ENCODE measurements at places on chromosomes 7 and 10.

GRCh38 chr10:62459072-62459471 is 84.9 kb downstream of the ZNF365 start:
- DNase-seq: peak; percentile 72

DNA sequence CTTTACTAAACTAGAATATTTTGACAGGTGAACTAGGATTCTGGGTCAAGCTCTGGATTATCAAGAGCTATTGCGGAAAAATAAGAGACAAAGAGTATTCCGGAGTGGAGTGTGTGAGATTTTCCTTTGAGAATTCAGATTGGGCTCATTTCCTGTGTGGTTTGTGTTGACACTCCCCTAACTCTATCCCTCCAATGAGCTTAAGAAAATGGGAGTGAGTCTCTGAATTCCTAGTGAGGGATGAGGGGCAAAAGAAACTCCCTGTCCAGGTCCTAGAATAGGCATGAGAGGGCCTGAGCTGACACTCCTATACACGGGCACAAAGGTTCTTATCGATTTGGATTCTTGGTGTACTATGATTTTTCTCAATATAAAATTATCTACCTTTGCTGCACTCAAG is 10.2 kb downstream of the KLF14 start:
- no peak for DNase-seq

GRCh38 chr7:73702665-73703064 is 16.8 kb downstream of the STX1A start:
- no peak for DNase-seq

DNA sequence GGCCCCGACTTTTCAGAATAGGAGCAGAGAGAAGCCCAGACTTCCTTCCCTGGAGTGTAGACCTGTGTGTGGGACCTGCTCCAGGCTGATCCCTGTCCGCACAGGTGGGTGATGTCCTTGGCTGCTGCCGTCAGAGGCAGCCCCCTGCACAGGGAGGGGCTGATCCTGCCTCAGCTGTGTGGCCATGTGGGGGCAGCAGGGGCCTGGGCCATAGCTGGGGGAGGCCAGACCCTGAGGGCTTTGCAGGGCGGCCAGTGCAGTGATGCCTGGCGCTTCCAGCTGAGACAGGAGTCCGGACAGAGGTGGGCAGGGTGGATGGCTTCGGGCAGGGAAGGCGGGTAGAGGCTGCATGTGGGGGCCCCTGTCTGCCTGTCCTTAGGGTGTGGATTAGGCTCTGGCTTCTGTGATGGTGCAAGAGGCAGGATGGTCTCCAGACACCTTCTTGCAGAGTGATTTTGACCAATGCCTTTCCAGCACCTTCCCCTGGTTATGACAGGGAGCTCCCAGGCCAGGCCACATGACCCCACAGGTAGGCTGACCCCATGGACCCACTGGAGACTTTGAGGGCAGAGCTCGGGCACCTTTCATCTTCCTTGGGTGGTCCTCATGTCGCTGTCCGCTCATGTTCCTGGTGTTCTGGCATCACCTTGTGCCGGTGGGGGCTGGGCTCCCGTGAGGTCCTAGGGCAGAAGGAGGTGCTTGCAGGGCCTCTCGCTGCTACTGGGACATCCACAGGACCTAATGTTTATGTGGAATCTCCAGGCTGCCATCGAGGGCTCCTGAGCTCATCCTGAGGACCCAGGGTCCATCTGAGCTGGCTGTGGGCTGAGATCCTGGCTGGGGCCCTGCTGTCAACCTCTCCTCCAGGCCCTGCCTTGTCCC is 141.5 kb downstream of the ADCY1 start:
- no peak for DNase-seq
